ENCODE measurements at places on chromosomes 2 and 18. TPM values are rescaled to one million over a fixed set of nuclear protein-coding genes. Genes with fewer than 3 reads are reported as not detected.

DNA sequence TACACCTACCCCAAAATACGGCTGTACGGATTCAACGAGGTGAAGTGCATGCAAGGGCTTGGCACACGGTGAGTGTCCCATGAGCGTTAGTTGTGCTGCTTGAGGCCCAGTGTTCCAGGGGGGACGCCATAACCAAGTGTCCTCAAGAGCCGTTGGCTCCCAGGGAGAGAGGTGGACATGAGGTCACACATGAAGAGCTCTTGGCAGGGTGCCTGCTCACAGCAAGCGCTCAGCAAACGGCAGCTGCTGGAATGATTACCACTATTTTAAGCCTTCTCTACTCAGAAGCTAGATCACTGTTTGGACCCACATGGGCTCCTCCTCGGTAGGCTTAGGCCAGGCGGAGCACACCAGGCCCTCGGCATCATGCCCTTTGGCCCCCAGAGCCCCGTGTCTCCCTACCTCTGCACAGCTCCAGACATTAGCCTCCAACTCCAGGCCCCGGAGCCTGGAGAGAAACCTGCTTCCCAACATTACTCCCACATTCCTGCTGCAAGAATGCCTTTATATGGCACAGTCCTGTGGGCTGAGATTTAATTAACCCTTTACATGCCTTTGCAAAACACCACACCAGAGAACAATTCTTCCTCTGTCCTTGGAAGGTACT lies 68.4 kb upstream of the PPP1CB start:
- peak; percentile 25 for DNase-seq

GRCh38 chr18:48739266-48740067 lies 200.6 kb downstream of the CTIF start:
- DNase-seq, result no peak

DNA sequence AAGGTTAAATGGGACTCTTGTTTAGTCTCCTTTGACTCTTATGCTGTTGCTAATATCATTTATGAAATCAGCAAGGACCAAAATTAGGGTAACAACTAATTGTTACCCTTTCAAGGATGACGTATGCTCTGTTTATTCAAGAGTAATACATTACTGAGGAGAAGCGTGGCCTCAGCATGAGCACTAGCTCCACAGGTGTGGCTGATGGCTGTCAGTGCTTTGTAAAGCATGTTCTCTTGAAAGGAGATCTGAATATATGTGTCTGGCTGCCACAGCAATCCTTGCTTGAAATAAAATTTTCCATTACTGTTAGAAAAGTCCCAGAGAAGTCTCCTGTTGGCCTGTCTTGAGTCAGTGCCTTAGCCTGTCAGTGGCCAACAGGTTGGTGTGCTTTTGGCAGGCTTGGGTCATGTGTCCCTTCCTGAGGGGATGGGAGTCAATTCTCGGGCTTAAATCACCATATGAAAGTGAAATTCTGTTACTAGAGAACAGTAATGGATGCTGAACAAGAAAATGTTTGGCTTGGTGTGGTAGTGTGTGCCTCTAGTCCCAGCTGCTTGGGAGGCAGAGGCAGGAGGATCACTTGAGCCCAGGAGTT lies 32.7 kb downstream of the ABI2 start:
- DNase-seq, result no peak

GRCh38 chr2:10544252-10544651 lies 96.1 kb upstream of the ODC1 start:
- no peak for DNase-seq

- DNase-seq, result no peak
Measured at GRCh38 chr2:148719941-148720436, 75.4 kb downstream of the EPC2 start.

Gene ALK
- not detected for total RNA-seq

DNA sequence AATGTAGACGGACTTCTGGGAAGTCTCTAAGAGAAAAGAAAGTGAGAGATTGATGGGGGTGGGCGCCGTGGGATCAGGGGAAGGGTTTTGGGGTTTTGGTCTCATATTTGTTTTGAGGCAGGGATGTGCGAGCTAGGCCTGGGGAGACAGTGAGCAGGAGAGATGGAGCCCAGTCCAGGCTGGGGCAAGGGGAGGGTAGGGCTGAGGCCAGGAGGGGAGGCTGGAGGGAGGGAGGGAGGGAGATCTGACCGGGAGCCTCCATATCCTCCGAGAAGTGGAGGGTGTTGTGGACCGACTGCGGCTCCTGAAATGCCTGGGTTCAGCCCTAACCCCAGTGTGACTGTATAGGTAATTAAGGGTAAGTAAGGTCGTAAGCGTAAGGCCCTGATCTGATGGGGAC lies 72.8 kb upstream of the ODC1 start:
- DNase-seq, result no peak

DNA sequence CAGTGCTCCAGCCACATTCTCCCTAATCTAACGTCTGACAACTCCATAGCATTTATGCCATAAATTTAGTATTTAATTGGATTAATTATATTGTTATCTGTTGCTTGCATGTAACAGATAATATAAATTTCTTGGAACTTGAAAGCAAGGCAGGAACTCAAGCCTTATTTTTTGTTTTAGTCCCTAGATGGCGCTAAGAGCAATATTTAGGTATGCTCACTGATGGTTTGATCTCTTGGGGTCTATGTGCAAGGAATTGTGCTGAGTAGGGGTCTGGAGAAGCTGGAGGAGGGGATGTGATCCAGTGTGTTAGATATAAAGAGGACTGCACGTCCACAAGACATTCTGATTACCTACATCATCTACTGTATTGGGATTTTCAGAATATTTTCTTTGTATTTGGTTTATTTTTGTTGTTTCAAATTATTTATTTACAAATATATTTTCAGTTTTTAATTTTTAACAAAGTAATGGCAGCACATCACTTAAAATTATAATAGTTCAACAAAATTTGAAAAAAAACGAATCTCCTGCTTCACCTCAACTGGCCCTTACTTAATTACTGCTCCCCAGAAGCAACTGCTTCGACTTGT lies 32.8 kb downstream of the KATNAL2 start:
- peak; percentile 29 for DNase-seq
